ENCODE measurements at places on chromosomes 12 and 14. TPM values are rescaled to one million over a fixed set of nuclear protein-coding genes. Genes with fewer than 3 reads are reported as not detected.

DNA sequence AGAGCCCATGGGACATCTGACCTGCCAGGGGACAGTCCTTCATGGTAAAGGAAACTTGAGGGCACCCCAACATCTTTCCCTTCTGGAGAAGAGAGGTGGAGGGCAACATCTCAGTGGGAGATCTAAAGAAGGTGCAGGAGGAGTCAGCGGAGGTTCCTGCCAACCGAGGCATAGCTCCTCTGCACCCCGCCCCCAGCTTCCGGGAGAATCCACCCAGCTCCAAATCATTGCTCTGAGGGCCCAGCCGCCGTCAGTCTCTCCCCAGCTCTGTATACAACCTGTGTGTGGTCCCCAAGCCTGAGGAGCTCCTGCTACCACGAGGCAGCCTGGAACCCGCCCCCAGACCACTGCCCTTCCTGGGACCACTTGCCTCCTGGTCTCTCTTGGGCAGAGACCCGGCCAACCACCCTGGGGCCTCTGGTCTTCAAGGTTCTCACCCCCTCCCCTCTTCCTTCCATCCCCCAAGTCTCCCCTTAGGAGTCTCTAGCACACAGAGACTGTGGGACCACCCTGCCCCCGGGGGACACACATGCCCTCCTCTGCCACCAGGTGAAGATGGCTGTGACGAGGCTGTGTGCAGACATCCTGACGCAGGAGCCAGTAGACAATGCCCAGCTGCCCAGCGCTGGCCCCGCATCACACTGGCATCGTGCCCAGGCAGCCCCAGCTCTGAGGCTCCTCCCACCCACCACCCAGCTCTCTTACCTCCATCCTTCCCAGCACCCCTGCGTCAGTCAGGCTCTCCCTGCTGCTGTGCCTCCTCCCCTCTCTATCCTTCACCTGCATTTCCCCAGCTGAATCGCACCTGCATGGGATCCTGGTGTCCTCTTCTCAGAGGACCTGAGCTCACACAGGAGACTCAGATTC is 13.0 kb upstream of the NUDT14 start:
- H3K27me3 ChIP-seq: peaks cover 8% of the 10 kb centered on the region
- peaks cover 47% of the 10 kb centered on the region for H3K4me1 ChIP-seq
- no peak for DNase-seq
- H3K4me3 ChIP-seq: no peak overlapping the region
- H3K36me3 ChIP-seq: no peaks in the 10 kb centered on the region
- no peak overlapping the region for H3K27ac ChIP-seq

DNA sequence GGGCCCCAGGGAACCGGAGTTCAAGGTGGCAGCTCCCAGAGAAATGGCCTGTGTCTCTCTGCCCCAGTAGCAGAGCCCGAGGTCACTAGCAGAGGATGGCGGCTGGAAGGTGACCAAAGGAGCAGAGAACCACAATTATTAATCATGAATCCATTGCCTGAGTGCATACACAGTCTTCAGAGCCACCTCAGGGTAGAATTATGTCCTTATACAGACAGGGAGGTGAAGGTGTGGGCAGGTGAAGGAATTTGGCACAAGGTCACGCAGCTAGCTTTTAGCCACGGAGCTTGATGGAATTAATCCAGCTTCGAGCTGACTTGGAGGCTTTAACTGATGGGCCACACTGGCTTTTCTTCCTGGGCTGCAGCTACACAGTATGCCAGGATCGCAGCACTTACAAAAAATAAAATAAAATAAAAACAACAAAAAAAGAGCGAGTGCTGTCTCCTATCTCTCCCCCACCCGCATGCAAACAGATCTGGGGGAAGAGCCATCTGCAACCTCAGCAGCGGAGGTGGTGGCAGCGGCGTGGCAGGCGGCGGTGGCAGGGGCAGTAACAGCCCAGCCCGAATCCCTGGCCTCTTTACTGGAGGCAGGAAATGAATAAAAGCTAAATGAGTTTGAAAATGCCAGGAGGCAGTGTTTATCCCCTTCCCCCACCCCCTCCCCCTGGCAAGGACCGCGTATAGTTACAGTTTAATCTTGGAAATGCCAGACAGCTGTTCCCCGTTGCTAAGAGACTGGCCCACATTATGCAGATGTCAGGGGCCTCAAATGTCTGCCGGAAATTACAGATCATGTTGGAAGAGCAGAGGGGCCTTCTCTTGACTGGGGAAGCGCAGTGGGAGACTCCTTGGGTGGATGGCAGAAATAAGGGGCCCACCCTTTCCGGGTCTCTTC is 93.5 kb downstream of the LRRC74A start:
- no peak overlapping the region for H3K4me3 ChIP-seq
- peaks cover 33% of the 10 kb centered on the region for H3K4me1 ChIP-seq
- DNase-seq: no peak
- no peak overlapping the region for H3K27ac ChIP-seq
- H3K36me3 ChIP-seq: no peaks in the 10 kb centered on the region

DNA sequence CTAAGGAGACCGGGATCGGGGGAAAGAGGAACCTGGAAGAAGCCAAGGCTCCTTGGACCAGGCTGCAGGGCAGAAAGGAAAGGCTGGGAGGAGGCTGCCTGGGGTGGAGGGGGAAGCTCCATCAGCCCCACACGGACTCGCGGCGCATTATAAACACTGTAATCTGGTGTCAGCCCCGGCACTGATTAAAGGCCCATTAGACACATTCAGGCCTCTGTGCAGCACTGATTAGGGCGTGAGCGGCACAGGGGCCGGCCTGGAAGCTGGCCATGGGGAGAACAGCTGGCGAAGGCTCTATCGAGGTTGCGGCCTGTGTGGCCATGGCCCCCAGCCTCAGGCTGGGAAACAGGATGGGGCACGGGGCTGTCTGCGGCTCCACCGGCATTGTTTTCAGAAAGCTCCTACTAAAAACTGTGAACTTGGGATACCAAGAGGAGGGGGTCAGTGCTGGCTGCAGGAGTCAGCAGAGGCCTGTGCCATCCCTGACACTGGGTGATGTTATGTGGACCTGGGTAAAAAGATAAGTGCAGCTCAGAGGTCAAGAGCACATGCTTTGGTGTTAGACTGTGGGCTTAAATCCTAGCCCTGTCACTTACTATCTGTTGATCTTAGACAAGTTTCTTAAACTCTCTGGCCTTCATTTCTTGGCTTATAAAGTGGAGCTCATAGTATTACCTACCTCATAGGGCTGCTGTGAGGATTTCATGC is 10.6 kb downstream of the ACVRL1 start:
- no peak overlapping the region for H3K4me3 ChIP-seq
- no peaks in the 10 kb centered on the region for H3K4me1 ChIP-seq
- H3K27me3 ChIP-seq: no peaks in the 10 kb centered on the region
- H3K27ac ChIP-seq: no peak overlapping the region

GRCh38 chr14:94293578-94293924 is 483 bp upstream of the SERPINA10 start:
- no peaks in the 10 kb centered on the region for H3K36me3 ChIP-seq
- H3K4me3 ChIP-seq: no peak overlapping the region
- no peaks in the 10 kb centered on the region for H3K4me1 ChIP-seq
- H3K27ac ChIP-seq: no peak overlapping the region
- DNase-seq: no peak
- no peaks in the 10 kb centered on the region for H3K27me3 ChIP-seq

DNA sequence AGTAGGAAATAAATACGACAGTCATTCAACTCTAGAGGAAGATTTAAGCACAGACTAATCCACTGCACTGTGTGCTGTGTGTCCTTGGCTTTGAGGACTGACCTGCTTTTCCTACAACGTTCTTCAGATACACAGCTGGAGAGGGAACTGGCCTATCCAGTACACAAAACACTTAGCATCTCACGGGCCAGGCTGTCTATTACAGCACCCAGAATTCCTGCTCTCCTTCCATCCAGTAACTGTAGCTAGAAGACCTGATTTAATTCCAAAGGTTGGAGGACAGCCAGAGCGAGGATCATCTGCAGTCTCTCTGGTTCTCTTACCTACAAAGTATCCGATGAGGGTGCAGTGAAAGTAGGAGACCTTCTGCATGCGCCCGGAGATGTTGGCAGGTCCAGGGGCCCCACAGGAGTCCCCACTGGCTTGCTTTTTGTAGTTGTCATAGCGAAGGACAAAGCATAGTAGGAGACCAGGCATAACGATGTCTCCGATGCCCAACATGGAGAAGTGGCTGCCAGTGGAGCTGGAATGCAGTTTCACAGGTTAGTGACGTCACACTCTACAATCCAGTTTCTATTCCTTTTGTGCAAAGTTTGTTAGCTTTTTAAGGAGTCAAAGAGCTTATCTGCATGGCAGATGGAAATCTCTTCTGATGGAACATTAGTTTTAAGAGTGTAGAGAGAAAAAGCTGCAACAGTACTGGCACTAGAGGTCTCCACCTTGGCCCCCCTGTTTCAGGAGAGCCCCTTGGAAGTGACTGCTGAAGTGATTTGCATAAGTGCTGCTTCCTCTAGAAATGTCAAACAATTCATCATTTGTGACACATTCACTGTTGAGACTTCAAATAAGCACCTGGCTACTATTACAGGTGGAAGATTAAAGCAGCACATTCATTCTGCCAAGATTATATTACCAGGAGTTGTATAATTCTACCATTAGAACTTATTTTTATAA is 41.7 kb downstream of the ACADS start:
- no peaks in the 10 kb centered on the region for H3K27me3 ChIP-seq
- DNase-seq: no peak
- no peaks in the 10 kb centered on the region for H3K4me1 ChIP-seq
- no peak overlapping the region for H3K27ac ChIP-seq
- no peak overlapping the region for H3K4me3 ChIP-seq

- H3K4me1 ChIP-seq: no peaks in the 10 kb centered on the region
- H3K4me3 ChIP-seq: no peak overlapping the region
- no peak overlapping the region for H3K27ac ChIP-seq
- H3K27me3 ChIP-seq: no peaks in the 10 kb centered on the region
- no peaks in the 10 kb centered on the region for H3K36me3 ChIP-seq
- DNase-seq: no peak
These were observed 116.8 kb upstream of the NAP1L1 start for GRCh38 chr12:76201316-76201715.

GRCh38 chr12:106445959-106446358 is 88.4 kb downstream of the POLR3B start:
- H3K27me3 ChIP-seq: no peaks in the 10 kb centered on the region
- H3K36me3 ChIP-seq: no peaks in the 10 kb centered on the region
- no peak for DNase-seq
- no peak overlapping the region for H3K27ac ChIP-seq
- H3K4me3 ChIP-seq: no peak overlapping the region

DNA sequence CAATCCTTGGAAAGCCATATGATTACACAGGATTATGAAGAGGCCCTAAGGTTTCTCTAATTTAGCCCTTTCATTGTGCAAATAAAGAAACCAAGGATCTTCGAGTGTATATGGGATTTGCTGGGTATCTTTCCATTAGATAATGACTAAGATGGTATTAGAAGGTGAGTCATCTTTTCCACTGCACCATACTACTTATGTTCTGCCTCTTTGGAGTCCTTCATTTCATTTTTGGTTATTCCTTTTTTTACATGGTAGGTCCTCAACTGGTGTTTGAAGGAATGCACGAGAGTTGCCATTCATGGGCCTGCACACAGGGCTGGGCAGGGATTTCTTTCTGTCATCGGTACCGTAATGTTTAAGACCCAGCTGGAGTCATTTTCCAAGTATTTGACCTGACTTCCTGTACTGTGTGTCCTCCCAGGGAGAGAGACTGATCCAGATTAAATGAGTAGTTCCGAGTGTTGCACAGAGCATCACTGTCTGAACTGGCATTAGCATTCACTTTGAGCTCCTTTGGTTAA is 85.7 kb downstream of the BORCS5 start:
- H3K4me3 ChIP-seq: no peak overlapping the region
- peaks cover 95% of the 10 kb centered on the region for H3K4me1 ChIP-seq
- no peak for DNase-seq
- peak overlapping the region; percentile 65 for H3K27ac ChIP-seq

CPM gene
- 2.0 TPM for total RNA-seq

- no peaks in the 10 kb centered on the region for H3K36me3 ChIP-seq
- no peak overlapping the region for H3K4me3 ChIP-seq
- H3K4me1 ChIP-seq: peaks cover 23% of the 10 kb centered on the region
- no peaks in the 10 kb centered on the region for H3K27me3 ChIP-seq
- no peak overlapping the region for H3K27ac ChIP-seq
- no peak for DNase-seq
These were observed 4.8 kb upstream of the ENO2 start for GRCh38 chr12:6909421-6910145.

- peaks cover 15% of the 10 kb centered on the region for H3K4me1 ChIP-seq
- no peak for DNase-seq
- H3K27ac ChIP-seq: no peak overlapping the region
- H3K36me3 ChIP-seq: no peaks in the 10 kb centered on the region
- H3K4me3 ChIP-seq: peak overlapping the region; percentile 42
These were observed 1.2 kb upstream of the SRGAP1 start for GRCh38 chr12:63843254-63843720.

GRCh38 chr14:40525314-40525713 is 1081.4 kb upstream of the LRFN5 start:
- H3K4me1 ChIP-seq: no peaks in the 10 kb centered on the region
- no peak overlapping the region for H3K27ac ChIP-seq
- no peaks in the 10 kb centered on the region for H3K36me3 ChIP-seq
- no peak overlapping the region for H3K4me3 ChIP-seq
- H3K27me3 ChIP-seq: no peaks in the 10 kb centered on the region

AQP2 gene
- total RNA-seq: not detected

GRCh38 chr14:68541178-68541896 is 251.5 kb downstream of the ZFP36L1 start:
- no peak overlapping the region for H3K27ac ChIP-seq
- no peaks in the 10 kb centered on the region for H3K36me3 ChIP-seq
- no peaks in the 10 kb centered on the region for H3K27me3 ChIP-seq
- H3K4me1 ChIP-seq: no peaks in the 10 kb centered on the region
- no peak for DNase-seq

DNA sequence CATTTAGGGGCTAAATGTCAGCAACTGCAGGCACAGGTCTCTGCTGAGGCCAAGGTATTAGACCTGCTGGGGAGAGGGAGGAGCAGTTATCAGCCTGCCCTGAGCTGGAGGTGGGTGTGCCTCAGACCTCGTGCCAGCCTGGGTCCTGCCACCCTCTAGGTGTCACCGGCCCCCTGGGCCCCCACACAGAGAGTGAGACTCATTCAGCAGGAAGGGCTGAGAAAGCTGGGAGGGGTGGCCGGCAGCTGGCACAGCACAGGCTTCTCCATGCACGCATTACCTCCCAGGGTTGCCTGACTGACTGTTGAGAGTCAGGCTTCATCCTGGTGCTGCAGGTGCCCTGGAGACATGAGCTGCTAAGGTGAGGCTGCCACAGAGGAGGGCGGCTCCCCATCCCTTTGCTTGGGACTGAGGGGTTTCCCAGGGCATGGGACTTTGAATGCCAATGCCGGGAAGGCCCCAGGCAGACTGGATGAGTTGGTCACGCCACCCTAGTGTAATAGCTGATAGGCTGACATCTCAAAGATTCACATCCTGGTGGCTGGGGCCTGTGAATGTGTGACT is 75.3 kb upstream of the C14orf180 start:
- H3K4me3 ChIP-seq: no peak overlapping the region
- no peak overlapping the region for H3K27ac ChIP-seq
- no peaks in the 10 kb centered on the region for H3K27me3 ChIP-seq
- no peak for DNase-seq
- H3K36me3 ChIP-seq: no peaks in the 10 kb centered on the region
- H3K4me1 ChIP-seq: no peaks in the 10 kb centered on the region

SYCP3 gene
- 0.23 TPM for total RNA-seq
